Upper lobe of right lung (tissue), 1 donor: ENCODE measurements at places on chromosomes 16 and 17. TPM values are rescaled to one million over a fixed set of nuclear protein-coding genes. Genes with fewer than 3 reads are reported as not detected.

TIGD7 gene
- 6.9 TPM for total RNA-seq

CCDC144A gene
- total RNA-seq: 10.9 TPM

- H3K4me3 ChIP-seq: no peak overlapping the region
- peak; percentile 92 for DNase-seq
- no peak overlapping the region for H3K27ac ChIP-seq
- no peaks in the 10 kb centered on the region for H3K36me3 ChIP-seq
Measured at GRCh38 chr17:81722184-81723120, 10.4 kb downstream of the SLC25A10 start.

- H3K36me3 ChIP-seq: no peaks in the 10 kb centered on the region
- H3K4me1 ChIP-seq: no peaks in the 10 kb centered on the region
- H3K4me3 ChIP-seq: no peak overlapping the region
- H3K27ac ChIP-seq: no peak overlapping the region
Measured at GRCh38 chr16:64096689-64097088, 1025.2 kb downstream of the CDH11 start.

- no peaks in the 10 kb centered on the region for H3K27me3 ChIP-seq
- DNase-seq: no peak
- no peak overlapping the region for H3K4me3 ChIP-seq
Measured at GRCh38 chr17:9729034-9729650, 62.2 kb downstream of the DHRS7C start.
